Testis (tissue), 5 donors: ENCODE measurements at places on chromosomes 13 and 19. TPM values are rescaled to one million over a fixed set of nuclear protein-coding genes. Genes with fewer than 3 reads are reported as not detected.

SPC24 gene
- total RNA-seq, result 7.1 TPM

GRCh38 chr19:35430409-35431144 lies 17.5 kb upstream of the FFAR2 start:
- no peak for DNase-seq

- DNase-seq, result peak; percentile 48
Observed at GRCh38 chr19:42074513-42075363, 1.2 kb upstream of the ZNF574 start.

IL17D gene
- total RNA-seq, result 1.6 TPM

- DNase-seq, result no peak
Observed at GRCh38 chr13:107133950-107134349, 566.0 kb upstream of the ARGLU1 start.

GRCh38 chr13:109691689-109692088 lies 94.7 kb downstream of the IRS2 start:
- DNase-seq, result no peak

DNA sequence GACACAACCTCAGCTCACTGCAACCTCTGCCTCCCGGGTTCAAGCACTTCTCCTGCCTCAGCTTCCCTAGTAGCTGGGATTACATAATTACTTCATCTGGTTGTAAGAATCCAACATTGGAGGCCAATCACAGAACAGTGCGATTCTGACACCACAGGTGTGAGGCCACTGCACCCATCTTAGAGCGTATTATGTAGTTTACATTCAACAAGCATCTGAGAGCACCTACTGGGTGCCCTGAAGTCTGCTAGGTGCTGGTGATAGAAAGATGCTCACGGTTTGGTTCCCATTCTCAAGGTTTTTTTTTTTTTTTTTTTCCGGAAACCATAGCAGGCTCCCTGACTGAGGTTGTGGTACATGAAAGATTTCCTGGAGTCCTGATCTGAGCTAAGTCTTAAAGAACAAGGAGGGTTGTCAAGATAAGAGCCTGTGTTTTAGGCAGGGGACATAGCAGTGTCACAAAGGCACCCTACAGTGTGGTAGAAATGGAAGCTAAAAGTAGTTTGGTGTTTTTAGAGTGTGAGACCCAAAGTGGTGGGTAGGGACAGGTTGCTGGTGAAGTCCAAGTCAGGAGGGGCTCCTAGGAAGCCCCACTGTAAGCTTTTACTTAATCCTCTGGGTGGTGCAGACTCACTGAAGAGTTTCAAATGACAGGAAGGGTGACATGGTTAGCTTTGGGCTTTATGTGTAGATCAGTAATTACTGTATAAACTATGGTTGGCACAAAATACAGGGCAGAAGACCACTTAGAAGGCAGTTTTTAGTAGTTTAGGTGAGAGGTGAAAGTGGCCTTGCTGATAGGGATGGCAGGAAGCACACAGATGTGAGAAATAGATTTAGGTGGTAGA lies 15.2 kb downstream of the SAE1 start:
- no peak for DNase-seq

DNA sequence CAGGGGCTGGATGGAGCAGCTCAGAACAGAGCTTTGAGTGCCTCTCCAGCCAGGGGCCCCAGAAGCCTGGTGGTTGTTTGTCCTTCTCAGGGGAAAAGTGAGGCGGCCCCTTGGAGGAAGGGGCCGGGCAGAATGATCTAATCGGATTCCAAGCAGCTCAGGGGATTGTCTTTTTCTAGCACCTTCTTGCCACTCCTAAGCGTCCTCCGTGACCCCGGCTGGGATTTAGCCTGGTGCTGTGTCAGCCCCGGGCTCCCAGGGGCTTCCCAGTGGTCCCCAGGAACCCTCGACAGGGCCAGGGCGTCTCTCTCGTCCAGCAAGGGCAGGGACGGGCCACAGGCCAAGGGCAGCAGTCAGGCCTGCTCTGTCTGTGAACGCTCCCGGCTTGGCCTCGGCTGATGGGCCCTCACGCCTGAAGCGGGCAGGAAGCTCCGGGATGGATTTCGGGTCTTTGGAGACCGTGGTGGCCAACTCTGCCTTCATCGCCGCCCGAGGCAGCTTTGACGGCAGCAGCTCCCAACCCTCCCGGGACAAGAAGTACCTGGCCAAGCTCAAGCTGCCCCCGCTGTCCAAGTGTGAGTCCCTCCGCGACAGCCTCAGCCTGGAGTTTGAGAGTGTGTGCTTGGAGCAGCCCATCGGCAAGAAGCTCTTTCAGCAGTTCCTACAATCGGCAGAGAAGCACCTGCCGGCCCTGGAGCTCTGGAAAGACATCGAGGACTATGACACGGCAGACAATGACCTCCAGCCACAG lies at the start of gene GRK1:
Gene GRK1, plus strand, starts transcription at position 269 of the 751 bp plus-strand sequence. Its CDS starts 168 bp downstream, at position 437.
- no peak for DNase-seq

DNA sequence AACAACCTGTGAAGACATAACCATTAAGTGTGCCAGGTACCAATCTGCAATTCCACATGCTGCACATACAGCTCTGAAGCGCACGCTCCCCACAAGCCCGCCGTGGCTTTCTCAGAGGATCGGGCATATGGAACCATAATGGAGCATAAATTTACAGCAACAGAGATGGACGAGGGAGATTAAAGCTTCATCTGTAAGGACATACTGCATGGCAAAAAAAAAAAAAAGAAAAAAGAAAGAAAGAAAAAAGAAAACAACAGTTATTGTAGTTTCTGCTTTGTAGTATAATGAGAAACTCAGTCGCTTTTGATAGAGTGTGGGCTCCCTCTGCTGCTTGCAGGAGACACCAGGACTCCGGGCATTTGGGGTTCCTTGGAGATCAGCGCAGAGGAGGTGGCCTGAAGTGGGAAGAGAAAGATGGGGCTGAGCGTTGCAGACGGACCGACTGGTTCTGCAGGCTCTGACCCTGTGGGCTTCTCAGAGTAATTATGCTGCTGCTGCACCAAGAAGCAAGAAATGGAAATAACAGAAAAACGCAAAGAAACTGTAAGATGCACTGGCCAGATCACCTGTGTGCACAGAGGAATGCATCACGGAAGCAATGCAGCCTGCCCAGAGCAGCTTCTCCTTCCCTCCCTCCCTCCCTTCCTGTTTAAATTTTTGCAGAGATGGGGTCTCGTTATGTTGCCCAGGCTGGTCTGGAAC lies 10.8 kb upstream of the PDCD5 start:
- DNase-seq, result peak; percentile 75

TTC9B gene
- 0.50 TPM for total RNA-seq

CGB5 gene
- total RNA-seq, result not detected

- no peak for DNase-seq
Observed at GRCh38 chr13:80685942-80686341, 345.0 kb upstream of the SPRY2 start.

GRCh38 chr13:43030548-43030947 lies 7.2 kb downstream of the DNAJC15 start:
- DNase-seq, result no peak

DNA sequence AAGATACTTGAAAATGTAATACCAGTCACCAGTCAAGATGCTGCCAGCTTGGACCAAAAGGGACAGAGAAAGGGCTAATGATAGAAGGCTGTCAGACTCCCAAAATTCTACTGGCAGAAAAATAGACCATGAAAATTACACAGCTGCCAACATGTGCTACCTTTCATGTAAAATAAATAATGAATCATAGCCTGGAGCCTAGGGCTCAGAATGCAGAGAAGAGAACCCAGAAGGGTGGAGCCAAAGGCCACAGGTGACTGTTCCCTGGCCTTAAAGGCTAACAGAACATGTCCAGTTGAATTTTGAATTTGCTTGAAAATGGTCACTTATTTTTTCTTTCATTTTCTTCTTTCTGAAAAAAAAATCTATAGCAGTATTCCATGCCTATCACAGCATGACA lies 1827.0 kb upstream of the MIR17HG start:
- no peak for DNase-seq

ZNF222 gene
- total RNA-seq, result 4.2 TPM
